ENCODE measurements at places on chromosomes 11 and 22.

DNA sequence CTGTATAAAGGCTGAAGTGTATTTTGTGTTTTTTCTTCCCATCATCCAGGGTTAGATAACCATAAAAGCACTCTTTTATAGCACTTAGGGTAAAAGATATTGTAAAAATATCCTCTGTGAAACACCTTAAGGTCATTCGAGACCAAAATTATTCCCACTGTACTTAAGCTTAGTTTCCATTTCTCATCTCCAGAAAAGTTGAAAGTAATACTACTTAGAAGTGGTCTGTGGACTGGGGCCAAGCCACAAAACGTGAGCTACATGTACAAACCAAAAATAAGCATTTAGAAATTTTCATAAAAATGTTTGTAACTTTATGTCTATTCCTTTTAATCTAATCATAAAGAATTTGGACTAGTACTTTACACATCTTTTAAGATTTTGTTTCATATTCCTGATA, 142.0 kb upstream of the NTM start:
- no peak for DNase-seq

DNA sequence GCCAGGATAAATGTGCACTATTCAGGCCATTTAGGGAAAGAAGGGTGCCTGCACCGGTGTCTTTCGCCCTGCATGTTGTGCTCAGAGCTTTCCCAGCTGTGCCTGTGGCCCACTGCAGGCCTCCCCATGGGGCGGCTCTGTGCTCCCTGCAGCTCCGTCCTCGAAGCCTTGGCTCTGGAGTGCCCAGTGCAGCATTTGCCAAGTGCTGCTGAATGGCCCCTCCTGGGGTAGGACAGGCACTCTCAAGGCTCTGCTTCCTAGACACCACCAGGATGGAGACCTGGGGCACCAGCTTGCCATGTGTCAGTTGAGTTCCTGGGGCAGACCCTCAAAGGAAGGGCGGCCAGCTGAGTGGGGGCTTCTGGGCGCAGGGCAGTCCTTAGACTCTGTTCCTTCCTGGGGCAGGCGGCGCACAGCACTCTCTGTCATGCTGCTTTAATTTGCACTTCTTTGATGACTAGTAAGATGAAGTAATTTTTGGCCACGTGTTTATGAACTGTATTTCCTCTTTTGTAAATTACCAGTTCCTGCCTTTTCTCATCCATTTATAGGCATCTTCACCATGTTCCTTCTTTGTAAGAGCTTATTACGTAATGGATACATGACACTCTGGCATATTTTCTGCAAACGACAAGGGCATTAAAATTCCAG, 32.1 kb upstream of the GNB1L start:
- DNase-seq: peak; percentile 38

GRCh38 chr11:29352273-29352795, 664.5 kb downstream of the KCNA4 start:
- no peak for DNase-seq

DNA sequence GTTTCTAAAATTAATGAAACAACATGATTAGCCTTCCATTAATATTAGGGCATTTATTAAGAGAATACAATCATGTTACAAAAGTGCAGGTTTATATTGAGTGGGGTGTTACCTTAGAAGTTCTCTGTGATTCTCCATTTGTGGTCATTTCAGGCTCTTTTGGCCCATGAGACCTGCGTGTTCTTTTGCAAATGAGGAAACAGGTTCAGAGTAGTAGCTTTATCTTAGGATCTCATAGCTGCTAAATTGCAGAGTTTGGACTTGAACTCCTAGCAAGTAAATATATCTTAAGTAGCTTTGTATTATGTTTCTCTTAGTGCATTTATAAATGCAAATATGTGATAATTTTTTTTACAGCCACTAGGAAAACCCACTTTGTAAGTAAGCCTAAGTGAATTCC, 18.3 kb downstream of the FAR1 start:
- DNase-seq: no peak

GRCh38 chr11:33514079-33514925, 186.3 kb downstream of the C11orf91 start:
- no peak for DNase-seq

GRCh38 chr11:118774032-118774431, 16.9 kb downstream of the DDX6 start:
- no peak for DNase-seq

DNA sequence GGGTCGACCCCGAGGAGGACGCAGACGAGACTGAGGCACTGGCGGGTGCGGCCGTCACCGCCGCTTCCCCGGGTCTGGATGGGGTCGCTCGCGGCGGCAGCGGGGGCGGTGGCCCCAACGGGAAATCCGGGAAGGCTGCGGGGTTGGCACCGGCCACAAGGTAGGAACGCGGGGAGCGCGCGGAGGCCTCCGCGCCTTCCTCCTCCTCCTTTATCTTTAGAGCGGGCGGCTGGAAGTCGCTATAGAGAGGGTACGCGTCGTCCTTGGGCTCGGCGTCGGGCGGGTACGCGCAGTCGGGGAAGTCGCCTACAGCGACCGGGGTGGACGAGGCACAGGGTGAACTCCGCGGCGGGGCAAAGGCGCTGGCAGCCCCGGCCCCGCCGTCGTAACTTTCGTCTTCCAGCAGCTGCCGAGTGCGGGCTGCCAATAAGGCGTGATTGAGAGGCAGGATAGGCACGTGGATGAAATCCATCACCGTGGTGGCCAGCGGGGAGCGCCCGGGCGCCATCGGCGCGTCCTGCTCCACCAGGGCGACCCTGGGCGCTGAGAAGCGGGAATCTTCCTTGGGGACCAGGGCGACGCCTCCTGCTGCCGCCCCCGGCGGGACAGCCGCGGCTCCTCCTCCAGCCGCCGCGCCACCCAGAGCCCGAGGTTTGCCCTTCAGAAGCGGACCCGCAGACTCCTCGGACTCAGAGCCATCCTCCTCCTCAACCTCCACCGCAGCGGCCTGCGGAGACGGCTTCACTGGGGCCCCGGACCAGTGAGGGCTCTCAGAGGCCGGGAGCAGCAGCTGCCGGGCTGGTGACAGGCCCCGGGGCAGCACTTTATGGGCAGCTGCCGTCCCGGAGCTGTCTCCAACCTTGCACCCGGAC, 1.7 kb downstream of the PGR start:
- DNase-seq: peak; percentile 4

DNA sequence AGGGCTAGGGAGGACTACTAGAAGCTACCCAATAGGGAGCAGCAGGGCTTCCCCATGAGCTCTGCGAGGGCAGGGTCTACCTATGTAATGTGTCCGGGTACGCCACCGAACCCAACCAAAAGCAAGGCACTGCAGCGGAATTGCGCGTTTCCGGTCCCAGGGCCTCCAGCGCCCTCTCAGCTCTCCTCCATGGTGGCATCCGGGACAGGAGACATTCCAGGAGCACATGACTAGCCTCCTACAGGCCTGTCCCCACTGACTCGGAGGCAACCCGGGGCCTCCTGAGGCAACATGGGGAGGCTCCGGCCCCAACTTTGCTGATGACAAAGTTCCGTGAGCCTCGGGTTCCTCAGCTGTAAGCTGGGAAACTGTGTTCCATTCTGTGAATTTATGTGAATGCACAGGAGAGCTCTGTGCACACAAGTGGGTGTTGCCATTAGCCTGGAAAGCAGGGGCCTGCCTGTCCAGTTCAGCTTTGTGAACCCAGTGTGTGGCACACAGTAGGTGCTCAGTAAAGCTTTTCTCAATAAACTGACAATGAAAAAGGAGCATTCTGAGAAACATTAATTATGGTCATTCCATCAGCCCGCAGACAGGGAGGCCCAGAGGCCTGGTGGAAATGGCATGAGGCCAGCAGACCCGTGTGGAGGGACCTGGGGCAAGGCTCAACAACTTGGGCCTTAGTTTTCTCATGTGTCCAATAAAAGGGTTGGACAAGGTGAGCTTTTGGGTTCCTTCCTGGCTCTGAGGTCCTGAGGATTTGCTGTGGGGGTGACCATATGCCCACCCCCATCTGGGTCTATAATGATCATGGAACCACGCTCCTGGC, 50.3 kb downstream of the CHRDL2 start:
- no peak for DNase-seq

DNA sequence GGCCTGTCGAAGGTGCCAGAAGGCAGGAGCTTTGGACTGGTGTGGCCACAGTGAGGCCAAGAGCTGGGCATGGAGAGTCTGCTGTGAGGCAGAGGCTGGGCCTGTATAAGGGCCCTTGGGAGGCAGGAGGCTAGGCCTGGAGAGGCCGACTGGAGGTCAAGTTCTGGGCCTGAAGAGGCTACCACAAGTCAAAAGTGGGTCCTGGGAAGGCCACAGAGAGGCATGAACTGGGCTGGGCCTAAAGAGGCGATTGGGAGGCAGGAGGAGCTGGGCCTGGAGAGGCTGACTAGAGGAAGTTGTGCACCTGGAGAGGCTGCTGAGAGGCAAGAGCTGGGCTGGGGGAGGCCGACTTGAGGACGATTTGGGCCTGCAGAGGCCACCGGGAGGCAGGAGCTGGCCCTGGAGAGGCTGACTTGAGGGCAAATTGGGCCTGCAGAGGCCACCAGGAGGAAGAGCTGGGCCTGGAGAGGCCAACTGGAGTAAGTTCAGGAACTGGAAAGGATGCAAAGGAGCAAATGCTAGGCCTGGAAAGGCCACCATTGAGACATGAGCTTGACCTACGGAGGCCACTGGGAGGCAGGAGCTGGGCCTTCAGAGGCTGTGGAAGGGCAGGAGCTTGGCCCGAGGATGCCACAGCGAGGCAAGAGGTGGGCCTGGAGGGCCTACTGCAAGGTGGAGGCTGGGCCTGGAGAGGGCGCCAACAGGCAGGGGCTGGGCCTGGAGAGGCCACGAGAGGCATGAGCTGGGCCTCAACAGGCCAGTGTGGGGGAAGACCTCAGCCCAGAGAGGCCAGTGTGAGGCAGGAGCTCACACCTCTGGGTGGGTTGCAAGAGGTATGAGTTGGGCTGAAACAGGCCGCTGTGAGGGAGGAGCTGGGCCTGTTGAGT, 39.8 kb downstream of the OR4C45 start:
- no peak for DNase-seq

GRCh38 chr22:27752771-27753170, 48.8 kb downstream of the MN1 start:
- no peak for DNase-seq

GRCh38 chr11:95625164-95625900, 164.2 kb downstream of the FAM76B start:
- DNase-seq: peak; percentile 5

DNA sequence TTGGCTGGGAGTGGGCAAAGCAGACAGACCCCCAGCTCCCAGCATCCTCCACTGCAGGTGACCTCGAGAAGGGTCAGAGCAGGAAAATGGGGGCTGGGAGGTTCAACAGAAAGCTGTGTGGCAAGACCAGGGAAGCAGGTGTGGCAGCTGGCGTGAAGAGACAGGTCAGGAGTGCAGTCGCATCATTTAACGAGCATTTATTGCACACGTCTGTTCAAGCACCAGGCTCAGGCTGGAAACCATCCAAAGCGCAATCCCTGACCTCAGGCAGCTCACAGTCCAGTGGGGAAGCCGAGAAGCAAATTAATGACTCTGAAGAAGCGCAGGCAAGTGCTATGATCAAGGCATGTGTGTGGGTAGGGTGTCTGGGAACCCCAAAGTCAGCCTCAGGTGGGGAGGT, 7.4 kb downstream of the SLC25A45 start:
- DNase-seq: no peak

DNA sequence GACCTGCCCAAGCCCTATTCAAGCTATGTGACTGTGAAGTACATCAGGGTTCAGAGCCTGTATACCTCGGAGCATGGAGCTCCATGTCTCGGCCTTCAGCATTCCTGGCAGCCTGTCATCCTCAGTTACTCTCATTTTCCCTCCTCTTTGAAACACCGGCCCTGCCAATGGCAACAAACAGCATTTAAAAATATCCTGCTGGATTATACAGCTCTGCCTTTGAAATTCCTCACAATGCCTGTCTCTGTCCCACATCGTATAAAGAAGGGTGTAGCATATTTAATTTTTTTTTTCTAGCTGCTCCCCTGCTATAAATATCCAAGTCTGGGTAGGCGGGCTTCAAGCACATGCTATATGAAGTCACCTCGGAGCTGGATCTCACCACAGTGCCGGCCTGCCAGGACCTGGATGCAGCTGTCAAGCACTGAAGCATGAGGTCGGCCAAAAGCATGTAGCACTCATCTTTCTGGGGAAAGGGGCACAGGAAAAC, 11.8 kb downstream of the ABTB2 start:
- no peak for DNase-seq

DNA sequence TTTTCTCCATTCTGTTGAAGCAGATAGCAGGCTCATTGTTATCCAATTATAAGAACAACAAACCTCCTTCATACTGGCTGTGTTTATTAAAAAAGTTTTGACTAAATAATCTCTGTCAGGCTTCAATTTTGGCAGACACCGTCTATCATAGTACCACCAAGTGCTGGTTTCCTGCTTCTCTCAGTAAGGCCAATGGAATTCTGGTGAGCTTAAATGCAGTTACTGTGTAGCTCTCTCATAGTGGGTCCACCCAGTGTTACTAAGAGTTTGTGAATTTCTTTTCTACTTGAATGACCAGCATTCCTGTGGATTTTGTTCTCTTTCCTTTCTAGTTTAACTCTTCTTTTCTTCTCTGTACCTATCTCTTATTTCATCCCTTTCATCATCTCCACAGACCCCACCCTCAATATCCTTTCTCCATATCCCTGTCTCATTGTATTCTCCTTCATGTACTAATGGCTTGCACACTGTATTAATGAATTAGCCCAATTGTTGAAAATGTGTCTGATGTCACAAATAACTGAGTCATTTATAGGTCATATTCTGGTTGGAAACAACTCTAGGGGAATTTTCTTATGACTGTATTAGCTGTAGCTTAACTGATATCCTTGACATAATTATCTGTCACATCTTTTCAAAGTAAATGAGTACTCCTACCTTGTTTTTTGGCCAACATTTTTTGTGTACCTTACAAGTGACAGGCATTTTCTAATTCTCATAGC, 372.1 kb downstream of the FAT3 start:
- no peak for DNase-seq

- DNase-seq: no peak
These were observed 7.8 kb downstream of the LDLRAD3 start for GRCh38 chr11:35951680-35952079.

GRCh38 chr11:76361776-76362175, 19.2 kb downstream of the THAP12 start:
- no peak for DNase-seq

DNA sequence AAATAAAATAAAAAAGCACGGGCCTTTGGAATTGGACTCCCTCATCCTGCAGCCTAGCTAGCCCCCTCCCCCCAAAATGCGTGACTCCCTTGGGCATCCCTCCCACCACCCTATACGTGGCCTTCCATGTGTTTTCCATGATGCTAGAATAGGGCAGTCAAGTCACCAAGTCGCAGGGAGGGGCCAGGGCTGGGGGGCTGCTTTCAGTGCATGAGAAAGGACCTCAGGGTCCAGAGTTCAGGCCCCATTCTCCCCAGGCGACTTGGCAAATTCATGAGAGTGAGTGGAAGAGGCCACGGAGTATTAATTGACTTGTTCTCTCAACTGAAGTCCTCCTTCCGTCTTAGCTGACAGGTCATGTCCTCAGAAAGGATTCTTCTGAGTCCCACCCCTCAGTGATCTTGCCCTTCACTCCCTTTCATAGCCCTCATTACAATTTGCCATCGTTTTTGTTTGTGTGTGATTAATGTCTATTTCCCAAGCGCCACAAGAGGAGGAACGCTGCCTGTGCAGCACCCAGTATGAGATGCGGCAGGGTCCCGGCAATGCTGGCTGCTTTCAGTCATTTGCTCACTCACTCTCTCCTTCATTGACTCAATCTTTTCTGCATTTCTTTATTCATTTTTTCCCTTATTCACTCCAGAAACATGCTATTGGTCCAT, 17.4 kb downstream of the LRRC32 start:
- DNase-seq: no peak

- DNase-seq: no peak
These were observed 18.4 kb downstream of the RTL6 start for GRCh38 chr22:44479662-44480061.
